SK-N-DZ (cell line): ENCODE measurements at places on chromosomes 11 and 22.

DNA sequence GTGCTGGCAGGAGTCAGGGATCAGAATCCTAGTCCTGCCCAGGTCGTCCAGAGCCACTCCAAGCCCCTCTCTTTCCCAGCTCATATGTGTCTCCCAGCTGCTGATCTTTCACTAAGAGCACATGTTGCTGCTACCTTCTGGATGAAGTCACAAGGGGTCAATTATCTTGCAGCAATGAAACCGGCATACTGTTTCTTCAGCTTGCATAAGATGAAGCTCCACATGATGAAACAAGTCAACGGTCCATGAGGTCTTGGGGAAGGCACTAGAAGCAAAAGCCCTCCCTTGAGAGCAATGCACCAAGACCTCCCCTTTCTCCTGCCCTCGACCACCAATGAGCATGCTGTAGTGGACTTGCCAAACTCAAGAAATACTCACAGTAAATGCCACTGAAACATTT, 148.9 kb downstream of the TENM4 start:
- no peak for DNase-seq

DNA sequence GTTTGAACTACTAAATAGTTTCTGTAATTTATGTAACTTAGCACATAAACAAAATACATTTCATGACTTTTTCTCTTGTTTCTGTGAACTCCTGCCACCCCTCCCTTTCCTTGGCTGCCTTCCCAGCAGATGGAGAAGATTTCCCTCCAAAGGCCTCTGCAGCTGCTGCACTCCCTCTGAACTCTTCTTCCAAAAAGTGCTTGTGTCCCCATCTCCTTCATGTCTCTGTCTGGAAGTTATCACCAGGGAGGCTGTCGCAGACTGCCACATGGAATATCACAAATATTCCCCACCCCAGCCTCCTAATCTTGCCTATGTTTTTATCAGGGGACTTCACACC, 1068.3 kb downstream of the OPCML start:
- no peak for DNase-seq

DNA sequence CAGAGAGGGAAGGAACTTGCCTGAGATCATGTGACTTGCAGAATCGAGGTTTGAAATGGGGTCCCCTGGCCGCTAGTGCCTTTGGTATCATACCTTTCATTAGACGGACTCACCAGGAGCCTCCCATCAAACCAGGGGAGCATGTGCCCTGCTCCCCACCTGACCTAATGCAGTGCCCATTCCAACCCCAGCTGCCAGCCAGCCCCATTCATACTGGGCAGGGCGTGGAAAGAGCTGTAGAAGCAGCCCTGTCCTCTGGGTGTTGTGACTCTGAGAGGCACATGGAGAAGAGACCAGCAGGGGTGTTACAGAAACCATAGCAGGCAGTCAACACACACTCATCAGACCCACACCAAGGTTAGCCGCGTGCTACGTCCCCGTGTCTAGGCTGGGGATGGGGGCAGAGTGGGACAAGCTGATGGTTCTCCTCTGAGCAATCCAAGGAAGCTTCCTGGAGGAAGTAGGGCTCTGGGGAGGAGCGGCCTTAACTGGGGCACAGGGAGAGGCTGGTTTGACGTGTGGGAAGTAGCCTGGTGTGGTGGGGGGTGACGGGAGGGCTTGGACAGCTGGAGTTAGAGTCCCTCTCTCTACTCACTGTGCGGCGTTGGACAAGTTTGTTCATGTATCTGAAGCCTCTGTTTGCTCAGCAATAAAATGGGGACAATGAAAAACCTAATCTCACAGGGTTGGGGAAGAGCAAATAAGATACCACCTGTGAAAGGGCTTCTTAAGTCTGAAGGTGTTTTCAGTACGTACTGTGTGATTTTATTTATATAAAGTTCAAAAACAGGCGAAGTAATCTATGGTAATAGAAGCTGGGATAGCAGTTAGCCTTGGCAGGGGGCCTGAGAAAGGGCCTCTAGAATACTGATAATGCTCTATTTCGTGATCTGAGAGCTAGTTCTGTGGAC, 14.0 kb downstream of the GRIK4 start:
- no peak for DNase-seq

DNA sequence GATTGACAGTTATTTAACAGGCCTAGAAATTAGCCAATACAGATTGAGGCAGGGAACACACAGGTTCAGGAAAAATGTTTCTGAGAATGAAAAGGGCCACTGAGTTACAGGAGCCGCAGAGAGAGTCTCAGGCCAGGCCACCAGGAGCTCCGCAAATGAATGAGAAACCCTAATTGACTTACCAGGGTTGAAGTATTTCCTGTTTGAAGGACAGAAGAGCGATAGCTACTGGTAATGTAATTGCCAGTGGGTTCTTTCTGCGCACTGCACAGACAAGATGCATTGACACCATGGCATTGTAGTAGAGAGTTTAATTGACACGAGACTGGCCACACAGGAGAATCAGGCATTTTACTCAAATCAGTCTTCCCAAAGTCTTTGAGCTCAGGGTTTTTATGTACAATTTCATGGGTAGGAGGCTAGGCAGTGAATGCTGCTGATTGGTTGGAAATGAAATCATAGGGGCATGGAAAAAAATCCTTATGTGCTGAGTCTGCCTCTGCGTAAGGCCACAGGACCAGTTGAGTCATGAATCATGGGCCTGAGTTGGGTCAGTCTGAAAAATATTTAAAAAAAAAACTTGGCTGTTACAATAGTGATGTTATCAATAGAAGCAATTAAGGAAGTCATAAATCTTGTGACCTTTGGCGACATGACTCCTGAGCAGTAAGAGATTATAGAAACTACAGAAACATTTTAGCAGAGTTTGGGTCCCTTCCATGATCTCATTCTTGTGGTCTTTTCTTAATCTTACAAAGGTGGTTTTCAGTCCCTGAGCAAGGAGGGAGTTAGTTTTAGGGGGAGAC, 203.8 kb downstream of the CASP12 start:
- DNase-seq, result peak; percentile 73

DNA sequence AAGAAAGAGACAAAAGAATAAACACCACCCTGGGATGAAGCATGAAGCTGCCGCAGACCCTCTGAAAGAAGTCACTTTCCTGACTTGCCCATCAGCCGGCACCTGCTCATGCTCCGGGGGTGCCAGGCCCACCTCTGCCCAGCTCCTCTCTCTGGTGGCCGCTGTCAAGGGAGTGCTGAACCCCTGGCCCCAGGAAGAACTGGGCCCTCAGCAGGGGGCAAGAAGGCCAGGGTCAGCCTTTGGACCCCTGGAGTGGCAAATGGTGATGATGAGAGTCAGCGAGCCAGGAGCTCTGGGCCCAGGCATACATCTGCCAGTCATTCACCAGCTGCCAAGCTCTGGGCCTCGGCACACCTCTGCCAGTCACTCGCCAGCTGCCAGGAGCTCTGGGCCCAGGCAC, 17.4 kb downstream of the TTLL8 start:
- no peak for DNase-seq

- peak; percentile 56 for DNase-seq
These were observed at the start of gene CDC42BPG for GRCh38 chr11:64844330-64845128. TSS of gene CDC42BPG (minus strand) at chr11:64844653. CDS start at chr11:64844569, 84 bp downstream.

GRCh38 chr11:65777241-65777640, 3.5 kb downstream of the AP5B1 start:
- DNase-seq, result no peak

GRCh38 chr22:39496131-39496838, 5.8 kb upstream of the MIEF1 start:
- DNase-seq, result peak; percentile 82

GRCh38 chr11:14458377-14458776, 41.2 kb downstream of the COPB1 start:
- no peak for DNase-seq

DNA sequence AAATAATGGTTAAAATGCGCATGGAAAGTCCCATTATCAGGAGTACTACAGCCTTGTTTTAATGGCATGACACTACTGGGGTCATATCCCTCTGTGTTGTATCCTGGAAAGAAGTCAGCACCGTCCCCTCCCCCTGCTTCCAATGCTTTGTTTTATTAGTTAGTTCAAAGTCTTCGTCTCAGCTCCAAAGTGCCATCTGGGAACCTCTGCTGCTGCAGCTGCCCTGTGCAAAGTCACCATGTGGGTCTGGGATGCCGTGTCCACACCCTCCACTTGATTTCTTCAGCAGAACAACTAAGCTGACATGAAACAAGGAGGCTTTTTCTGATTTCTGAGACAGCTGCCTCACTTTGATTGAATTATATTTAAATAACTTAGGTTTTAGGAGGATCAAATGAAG, 29.5 kb upstream of the NCAM1 start:
- no peak for DNase-seq

DNA sequence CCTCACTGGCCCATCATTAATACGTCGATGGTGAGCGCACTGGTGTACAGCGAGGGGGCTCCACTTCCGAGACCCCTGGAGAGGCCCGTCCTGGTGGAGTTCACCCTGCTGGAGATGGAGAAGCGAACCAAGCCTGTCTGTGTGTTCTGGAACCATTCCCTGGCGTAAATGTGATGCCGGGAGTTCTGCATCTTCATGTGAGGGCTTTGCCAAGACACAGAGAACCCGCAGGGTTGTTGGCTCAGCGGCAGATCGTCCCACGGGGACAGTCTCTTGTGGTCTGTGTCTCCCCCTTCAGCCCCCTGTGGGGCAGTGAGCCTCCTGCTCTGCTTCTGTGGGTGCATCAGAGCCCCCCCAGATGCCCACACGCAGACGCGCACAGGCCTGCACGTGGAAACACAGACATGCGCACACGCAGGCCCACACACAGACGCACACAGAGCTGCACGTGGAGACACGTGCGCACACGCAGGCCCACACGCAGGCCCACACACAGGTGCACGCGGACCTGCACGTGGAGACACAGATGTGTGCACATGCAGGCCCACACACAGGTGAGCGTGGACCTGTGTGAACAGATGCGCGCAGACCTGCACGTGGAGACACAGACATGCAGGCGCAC, 55.8 kb upstream of the PRODH start:
- DNase-seq, result no peak

GRCh38 chr22:24205438-24206195, 24.3 kb downstream of the SUSD2 start:
- no peak for DNase-seq
